ENCODE measurements at places on chromosomes 4 and X.

DNA sequence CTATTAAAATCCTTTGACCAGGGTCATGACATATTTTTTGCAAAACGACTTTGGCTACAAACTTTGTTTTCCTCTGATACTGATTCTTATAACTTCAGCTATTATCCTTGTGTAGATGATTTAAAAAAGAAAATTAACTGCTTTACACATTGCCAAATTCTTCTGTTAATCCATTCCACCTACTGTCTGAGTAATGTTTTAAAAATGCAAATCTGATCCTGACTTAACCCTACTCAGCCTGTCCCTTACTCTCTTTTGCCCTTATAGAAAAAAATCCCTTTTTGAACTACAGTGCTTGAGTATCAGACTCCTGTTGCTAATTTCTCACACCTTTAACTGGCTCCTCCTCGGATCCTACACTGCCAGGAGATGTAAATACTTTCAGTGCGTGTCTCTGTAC lies 723.1 kb downstream of the ADGRL3 start:
- no peak for DNase-seq

GRCh38 chrX:17922303-17922702 lies 61.2 kb upstream of the RAI2 start:
- DNase-seq: no peak

GRCh38 chrX:118562582-118563164 lies 67.1 kb downstream of the DOCK11 start:
- DNase-seq: no peak

- no peak for DNase-seq
Measured at GRCh38 chr4:185358959-185359358, 36.8 kb downstream of the LRP2BP start.

- no peak for DNase-seq
Measured at GRCh38 chr4:62226082-62226481, 1026.0 kb downstream of the ADGRL3 start.

- no peak for DNase-seq
Measured at GRCh38 chr4:1544861-1545281, 138.6 kb upstream of the NKX1-1 start.

- no peak for DNase-seq
Measured at GRCh38 chr4:108087293-108087967, 81.3 kb downstream of the LEF1 start.

GRCh38 chr4:121072224-121073003 lies at the start of gene NDNF:
NDNF (minus strand) TSS chr4:121072535; CDS start chr4:121045837, 26,698 bp downstream.
- DNase-seq: no peak

- no peak for DNase-seq
Measured at GRCh38 chr4:142983065-142983464, 137.0 kb upstream of the INPP4B start.

DNA sequence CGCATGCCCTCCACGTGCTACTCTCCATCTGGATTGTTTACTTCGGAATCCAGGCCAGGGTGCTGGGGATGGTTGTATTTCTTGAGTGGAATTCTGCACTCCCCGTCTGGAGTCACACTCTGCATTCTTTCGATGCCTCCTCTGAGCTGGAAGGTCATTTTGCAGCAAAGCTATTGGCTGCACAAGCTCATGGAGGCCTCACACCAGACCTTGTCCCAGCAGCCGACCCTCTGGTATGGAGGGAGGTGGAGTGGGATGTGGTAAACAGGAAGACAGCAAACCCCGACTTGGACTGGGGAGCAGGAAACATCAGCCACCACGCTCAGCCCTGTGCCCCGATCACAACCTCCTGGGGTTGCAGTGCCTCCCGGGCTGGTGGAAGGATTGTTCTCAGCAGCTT lies 225.3 kb upstream of the LNX1 start:
- no peak for DNase-seq

GRCh38 chr4:4659871-4660651 lies 118.2 kb upstream of the STX18 start:
- no peak for DNase-seq

GRCh38 chr4:132334081-132334480 lies 815.0 kb upstream of the PCDH10 start:
- no peak for DNase-seq

DNA sequence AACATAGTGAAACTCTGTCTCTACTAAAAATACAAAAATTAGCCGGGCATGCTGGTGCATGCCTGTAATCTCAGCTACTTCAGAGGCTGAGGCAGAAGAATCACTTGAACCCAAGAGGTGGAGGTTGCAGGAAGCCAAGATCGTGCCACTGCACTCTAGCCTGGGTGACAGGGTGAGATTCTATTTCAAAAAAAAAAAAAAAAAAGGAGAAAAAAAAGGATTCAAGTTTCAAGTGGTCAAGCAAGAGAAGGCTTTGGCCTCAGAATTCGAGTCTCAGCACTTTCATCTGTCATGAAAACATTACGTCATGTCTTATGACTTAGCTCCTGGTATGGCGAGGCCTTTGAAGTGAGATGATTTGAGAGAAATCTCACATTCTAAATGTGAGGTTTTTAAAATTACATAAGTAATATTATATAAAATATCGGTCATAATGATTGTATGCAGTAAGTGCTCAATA lies 21.2 kb upstream of the DHRSX start:
- DNase-seq: no peak

- DNase-seq: no peak
Measured at GRCh38 chr4:45147866-45148265, 421.5 kb upstream of the GNPDA2 start.

- DNase-seq: no peak
Measured at GRCh38 chr4:89847571-89848325, 10.8 kb upstream of the SNCA start.

- no peak for DNase-seq
Measured at GRCh38 chrX:22323541-22323940, 50.8 kb downstream of the CBLL2 start.

GRCh38 chrX:16914058-16914457 lies 32.4 kb upstream of the REPS2 start:
- no peak for DNase-seq

GRCh38 chr4:125710766-125711165 lies 396.0 kb downstream of the FAT4 start:
- no peak for DNase-seq

DNA sequence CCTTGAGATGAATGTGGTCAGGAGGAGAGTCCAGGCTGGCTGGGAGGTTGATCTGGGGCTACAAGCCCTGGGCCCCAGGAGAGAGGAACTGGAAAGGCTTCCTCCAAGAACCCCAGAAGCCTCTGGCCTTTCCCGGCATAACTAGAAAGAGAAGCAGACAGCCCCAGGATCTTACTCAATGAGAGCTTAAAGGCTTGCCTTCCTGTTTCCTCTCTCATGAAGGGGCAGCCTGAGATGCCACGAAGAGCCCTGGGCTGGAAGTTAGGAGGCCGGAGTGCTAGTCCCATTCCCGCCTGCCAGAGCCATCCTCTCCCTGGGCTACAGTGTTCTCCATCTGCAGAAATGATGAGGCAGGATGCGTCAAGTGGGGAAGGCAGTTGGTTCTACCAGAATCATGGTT lies 20.1 kb upstream of the XPNPEP2 start:
- DNase-seq: no peak

GRCh38 chrX:24668111-24668510 lies 21.0 kb upstream of the PCYT1B start:
- no peak for DNase-seq

DNA sequence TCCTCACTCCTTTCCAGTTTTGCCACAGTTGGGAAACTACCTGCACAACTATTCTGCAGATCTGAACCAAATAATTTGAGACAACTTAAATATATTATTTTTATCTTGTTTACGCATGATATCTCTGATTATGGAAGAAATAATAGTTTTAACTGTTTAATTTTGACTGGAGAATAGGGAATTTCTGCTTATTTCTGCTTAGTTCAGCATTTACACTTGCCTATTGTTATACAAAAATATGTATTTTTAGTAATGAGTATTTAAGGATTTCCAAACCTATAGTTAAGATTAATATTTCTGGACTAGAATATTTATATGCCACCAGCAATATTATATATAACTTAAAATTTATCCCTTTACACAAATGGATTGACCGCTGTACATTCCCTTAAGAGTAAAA lies 125.5 kb downstream of the NWD2 start:
- DNase-seq: no peak

DNA sequence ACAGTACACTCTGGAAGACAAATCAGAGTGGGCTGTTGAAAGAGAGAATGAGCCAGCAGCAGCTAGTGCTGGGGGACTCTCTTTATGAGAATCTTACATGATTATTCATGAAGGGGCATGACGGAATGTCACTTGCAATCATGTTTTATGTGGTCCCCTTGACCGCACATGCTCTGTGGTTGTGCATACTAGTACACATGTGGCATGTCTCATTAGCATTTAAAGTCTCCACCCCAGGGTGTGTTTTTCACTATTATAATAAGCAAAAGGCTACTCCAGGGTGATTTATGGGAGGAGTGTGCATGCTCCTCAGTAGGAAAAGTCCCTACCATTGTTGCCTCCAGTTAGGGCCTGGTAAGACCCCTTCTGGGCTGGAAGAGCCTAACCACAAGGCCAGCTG lies 30.7 kb upstream of the MAGEA11 start:
- DNase-seq: no peak

GRCh38 chrX:12567857-12568256 lies 223.4 kb upstream of the PRPS2 start:
- DNase-seq: no peak

- DNase-seq: no peak
Measured at GRCh38 chrX:41779030-41779564, 55.1 kb downstream of the GPR82 start.

- DNase-seq: no peak
Measured at GRCh38 chr4:17705107-17705506, 76.3 kb downstream of the FAM184B start.

GRCh38 chrX:152637649-152638442 lies at the start of gene GABRQ:
GABRQ (plus strand) TSS chrX:152637895; CDS start chrX:152638203, 308 bp downstream.
- DNase-seq: peak; percentile 71

- no peak for DNase-seq
Measured at GRCh38 chr4:122695226-122695625, 37.3 kb upstream of the BBS12 start.

- DNase-seq: no peak
Measured at GRCh38 chrX:65642914-65643491, 24.5 kb upstream of the MSN start.

GRCh38 chr4:110621839-110622751 lies 782 bp downstream of the PITX2 start:
- DNase-seq: no peak

DNA sequence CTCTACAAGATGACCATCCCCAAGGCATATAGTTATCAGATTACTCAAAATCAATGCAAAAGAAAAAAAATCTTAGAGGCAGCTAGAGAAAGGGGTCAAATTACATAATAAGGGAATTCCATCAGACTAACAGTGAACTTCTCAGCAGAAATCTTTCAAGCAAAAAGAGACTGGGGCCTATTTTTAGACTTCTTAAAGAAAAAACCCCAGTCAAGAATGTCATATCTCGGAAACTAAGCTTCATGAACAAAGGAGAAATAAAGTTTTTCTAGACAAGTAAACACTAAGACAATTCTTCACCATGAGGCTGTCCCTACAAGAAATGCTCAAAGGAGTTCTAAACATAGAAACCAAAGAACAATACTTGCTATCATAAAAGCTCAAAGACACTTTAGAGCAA lies 51.7 kb downstream of the RAB28 start:
- no peak for DNase-seq
